ENCODE measurements at places on chromosomes 2 and 18. TPM values are rescaled to one million over a fixed set of nuclear protein-coding genes. Genes with fewer than 3 reads are reported as not detected.

The CCDC141 gene
- total RNA-seq, result not detected

The PNKD gene
- total RNA-seq, result 24.0 TPM

The NT5C1B gene
- 0.33 TPM for total RNA-seq

The RGPD4 gene
- not detected for total RNA-seq

The PLA2R1 gene
- total RNA-seq, result 8.0 TPM

The RSAD2 gene
- total RNA-seq, result 1.5 TPM

The IL1RL2 gene
- 1.4 TPM for total RNA-seq

The SERPINB7 gene
- 136 TPM for total RNA-seq

The EFEMP1 gene
- 10.8 TPM for total RNA-seq

The CXCR1 gene
- total RNA-seq, result not detected

The EVX2 gene
- 0.11 TPM for total RNA-seq

The TRIM43 gene
- not detected for total RNA-seq

The TACR1 gene
- 0.22 TPM for total RNA-seq

The APLF gene
- total RNA-seq, result 4.2 TPM

The LRATD1 gene
- total RNA-seq, result 3.5 TPM

The CNTNAP5 gene
- not detected for total RNA-seq

The SP9 gene
- not detected for total RNA-seq

The CELF4 gene
- not detected for total RNA-seq

The GTF2A1L gene
- 0.11 TPM for total RNA-seq

The LYG2 gene
- not detected for total RNA-seq

The OR6B2 gene
- total RNA-seq, result not detected

The TMEM150A gene
- 3.1 TPM for total RNA-seq

The CD8B2 gene
- not detected for total RNA-seq

The TLX2 gene
- not detected for total RNA-seq

The TCF7L1 gene
- total RNA-seq, result 2.3 TPM

The DCDC2C gene
- total RNA-seq, result not detected

All from uterine smooth muscle cell (primary cell).